ENCODE measurements at places on chromosomes 7 and 10. TPM values are rescaled to one million over a fixed set of nuclear protein-coding genes. Genes with fewer than 3 reads are reported as not detected.

- H3K4me3 ChIP-seq: no peak overlapping the region
- no peaks in the 10 kb centered on the region for H3K27me3 ChIP-seq
- no peaks in the 10 kb centered on the region for H3K4me1 ChIP-seq
- DNase-seq: no peak
Observed at GRCh38 chr7:117001283-117001682, 48.0 kb downstream of the ST7 start.

The GNAT3 gene
- total RNA-seq: not detected

DNA sequence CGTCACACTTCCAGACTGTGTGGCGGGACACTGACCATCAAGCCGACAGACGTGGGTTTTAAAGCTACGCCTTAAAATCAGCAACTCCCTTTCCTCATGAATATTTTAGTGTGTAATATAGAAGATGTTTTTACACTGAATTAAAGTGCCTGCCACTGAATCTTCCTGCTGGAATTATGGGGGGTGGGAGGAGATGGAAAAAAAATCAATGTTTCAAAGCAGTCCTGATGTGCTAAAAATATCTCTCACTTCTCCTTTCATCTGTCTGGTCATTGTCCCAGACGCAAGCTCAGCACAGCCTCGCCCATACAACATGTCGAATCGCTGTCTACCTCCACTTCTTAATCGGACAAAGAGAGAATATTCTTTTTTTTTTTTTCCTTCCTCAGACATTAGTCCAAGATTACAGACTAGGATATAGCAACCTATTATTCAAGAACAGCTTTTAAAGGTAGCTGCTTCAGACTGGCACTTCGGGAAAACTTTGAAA is 165.1 kb upstream of the KLF14 start:
- DNase-seq: no peak
- H3K27me3 ChIP-seq: no peaks in the 10 kb centered on the region
- peaks cover 69% of the 10 kb centered on the region for H3K4me1 ChIP-seq
- H3K27ac ChIP-seq: no peak overlapping the region

- H3K4me1 ChIP-seq: no peaks in the 10 kb centered on the region
- no peaks in the 10 kb centered on the region for H3K36me3 ChIP-seq
- DNase-seq: no peak
- no peaks in the 10 kb centered on the region for H3K27me3 ChIP-seq
Observed at GRCh38 chr10:121654021-121654545, 55.8 kb upstream of the FGFR2 start.

DNA sequence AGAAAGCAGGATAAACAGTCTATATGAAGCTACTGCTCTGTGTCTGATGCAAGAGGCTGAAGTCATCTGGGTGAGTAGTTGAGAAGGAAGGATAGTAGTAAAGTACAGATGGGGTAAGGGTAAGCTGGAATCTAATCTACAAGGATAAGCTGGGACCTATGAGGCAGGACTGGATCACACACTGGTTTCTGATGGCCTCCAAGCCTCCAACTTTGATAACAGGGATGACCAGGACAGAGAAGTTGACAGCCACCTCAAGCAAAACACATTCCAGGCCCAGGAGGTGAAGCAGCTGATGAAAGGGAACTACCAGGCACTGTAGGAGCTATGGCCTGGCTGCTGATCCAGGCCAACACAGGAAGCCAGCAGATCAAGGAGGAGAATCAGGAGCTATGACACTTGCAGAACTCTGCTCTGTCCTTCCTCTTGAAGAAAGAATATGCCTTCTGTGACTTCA is 278.1 kb upstream of the TMEM229A start:
- H3K4me1 ChIP-seq: no peaks in the 10 kb centered on the region
- no peak overlapping the region for H3K27ac ChIP-seq
- H3K36me3 ChIP-seq: no peaks in the 10 kb centered on the region
- no peak for DNase-seq
- no peak overlapping the region for H3K4me3 ChIP-seq

The FGL2 gene
- 11.8 TPM for total RNA-seq

The CHN2 gene
- total RNA-seq: 19.6 TPM

All from pancreas (tissue), 10 donors.